ENCODE measurements at places on chromosomes 4 and X. TPM values are rescaled to one million over a fixed set of nuclear protein-coding genes. Genes with fewer than 3 reads are reported as not detected.

DNA sequence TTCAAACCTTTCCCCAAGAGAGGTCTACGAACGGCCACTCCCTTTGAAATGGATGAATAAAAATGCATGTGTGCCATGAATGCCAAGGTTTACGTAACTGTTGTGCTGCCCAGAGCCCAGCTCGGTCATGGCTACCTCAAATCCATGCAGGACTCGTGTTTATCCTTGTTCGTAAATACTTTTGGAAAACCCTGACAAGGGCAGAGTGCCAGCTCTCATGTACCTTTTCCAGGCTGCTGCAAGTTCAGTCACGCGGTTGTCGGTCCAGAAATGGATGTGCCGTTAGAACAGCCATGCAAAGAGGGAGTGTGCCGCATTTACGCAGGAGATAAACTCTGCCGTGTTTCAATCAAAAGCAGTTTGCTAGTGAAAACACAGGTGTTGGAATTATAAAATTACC is 123.4 kb downstream of the AMELX start:
- DNase-seq, result no peak

DNA sequence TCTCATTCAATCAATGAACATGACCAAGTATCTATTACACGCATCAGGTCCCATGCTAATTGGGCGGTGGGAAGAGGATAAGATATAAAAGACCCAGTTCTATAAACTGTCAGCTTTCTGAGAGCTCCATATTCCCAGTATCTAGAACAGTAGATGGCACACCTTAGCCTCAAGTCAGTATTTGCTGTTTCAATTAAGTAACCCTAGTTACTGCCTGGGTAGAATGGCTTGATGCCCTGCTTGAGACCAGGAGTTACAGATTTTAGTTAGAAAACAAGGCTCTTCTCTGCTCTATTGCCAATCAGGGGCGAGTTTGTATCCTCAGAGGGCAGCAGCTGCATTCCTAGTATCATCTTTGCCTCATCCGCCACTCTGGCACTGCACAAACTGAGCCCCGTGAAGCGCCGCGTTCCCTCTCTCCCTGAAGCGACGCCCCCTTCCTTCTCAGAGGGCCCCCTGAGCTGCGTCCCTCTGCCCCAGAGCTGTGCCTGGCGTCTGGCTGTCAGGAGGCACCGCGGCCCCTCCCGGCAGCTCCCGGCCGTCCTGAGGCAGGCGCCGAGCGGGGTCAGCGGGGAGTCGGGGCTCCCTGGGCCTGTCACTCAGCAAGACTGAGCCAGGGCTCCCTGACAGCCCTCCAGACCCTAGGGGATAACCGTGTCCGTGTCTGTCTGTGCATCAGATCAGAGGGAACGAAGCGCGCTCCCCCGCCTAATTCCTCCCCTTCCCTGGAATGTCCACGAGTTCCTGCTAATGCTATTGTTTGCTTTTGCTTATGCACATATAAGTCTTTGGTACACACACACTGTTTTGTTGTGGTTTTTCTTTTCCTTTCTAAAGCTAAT is 212.4 kb upstream of the TTC29 start:
- DNase-seq, result peak; percentile 77

- no peak for DNase-seq
These were observed 19.2 kb upstream of the SLC6A14 start for GRCh38 chrX:116417214-116417613.

DNA sequence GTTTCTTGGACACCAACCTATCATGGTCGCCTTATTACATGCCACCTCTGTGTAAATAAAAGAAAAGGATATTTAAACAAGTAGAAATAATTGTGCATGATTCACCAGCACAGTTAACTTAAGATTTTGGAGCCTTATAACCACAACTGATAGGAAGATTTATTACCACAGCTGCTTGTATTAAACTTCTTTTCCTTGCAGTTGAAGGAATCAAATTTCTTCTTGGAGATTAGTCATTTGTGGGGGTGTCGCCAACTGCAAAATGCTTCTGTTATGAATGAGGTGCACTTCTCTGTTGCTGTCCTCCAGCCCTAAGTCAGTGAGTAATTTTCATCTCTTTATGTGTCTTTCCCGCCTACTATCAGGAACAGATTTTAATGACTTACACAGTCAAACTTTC is 73.3 kb downstream of the OR13H1 start:
- DNase-seq, result no peak

DOK7 gene
- 0.54 TPM for total RNA-seq

ZMAT1 gene
- 1.5 TPM for total RNA-seq

CLIC2 gene
- 0.56 TPM for total RNA-seq

DNA sequence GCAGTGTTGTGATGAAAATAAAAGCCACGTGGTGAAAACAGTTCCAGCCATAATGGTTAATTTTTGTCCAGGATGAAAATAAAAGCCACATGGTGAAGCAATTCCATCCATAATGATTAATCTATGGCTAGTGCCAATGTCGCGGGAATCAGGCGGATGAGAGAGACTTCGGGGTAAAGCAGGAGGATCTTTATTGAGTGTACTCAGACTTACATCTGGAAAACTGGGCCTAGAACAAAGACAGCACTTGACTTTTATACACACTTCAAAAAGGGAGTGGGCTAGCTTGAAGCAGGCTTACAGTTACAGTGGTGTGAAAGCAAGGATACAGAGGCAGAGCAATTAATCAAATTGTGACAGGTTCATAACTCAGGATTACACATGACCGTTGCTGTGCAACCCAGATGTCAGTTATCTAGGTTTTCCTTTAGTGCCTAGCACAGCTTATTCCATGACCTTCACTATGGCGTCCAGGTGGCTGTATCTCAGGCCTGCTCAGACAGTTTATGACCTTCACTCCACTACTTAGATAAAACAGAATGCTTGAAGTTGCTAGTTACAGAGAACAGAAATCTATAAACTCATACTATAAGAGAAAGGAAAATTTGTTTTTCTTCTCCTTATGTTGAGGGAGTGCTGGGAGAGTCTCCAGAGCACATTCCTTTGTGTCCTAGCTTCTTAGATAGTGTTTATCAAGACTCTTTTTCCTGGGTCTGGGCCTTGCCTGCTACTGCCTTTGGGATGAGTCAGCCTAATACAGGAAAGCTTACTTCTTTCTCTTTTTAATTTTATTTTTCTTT is 5.9 kb upstream of the PLA2G12A start:
- no peak for DNase-seq

SULT1E1 gene
- 0.12 TPM for total RNA-seq

DCLK2 gene
- total RNA-seq, result 0.49 TPM

G6PD gene
- total RNA-seq, result 66.7 TPM

DNA sequence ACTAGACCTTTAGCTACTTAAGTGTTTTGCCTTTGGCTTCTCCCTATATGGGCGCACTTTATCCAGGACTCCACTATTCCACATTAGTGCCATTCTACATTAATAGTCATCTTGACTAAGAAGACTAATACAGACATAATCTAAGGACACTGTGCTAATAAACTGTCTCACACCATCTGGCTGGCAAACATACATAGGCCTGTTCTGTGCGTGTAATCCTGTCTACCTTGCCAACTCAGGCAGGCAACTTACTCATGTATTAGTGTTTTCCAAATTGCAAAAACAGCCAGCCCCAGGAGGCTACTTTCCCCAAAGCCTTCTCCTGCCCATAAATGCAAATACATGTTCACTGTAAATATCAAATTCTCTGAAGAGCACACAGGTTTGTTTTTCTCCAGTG is 587.3 kb downstream of the TMA16 start:
- DNase-seq, result no peak

PDGFRA gene
- total RNA-seq, result 10.8 TPM

- no peak for DNase-seq
These were observed 41.6 kb downstream of the HMX1 start for GRCh38 chr4:8830056-8830455.

C4orf50 gene
- 0.19 TPM for total RNA-seq

DNA sequence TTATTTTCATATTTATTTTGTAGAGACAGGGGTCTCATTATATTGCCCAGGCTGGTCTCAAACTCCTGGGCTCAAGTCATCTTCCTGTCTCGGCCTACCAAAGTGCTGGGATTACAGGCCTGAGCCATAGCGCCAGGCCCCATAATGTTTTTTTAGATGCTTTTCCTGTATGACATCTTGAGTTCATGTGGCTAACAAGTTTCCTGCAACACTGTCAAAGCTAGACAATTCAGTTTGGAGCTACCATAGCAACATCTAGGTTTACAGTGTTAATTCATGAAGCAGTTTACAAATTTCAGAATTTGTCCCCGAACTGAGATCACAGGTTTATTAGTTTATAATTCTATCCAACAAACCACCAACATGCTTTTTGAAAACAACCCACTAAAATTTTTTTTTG is 6.4 kb upstream of the IL13RA2 start:
- DNase-seq, result no peak

Measured in GM23338 (cell line).